ENCODE measurements at places on chromosomes 7 and 10. TPM values are rescaled to one million over a fixed set of nuclear protein-coding genes. Genes with fewer than 3 reads are reported as not detected.

The GRID1 gene
- not detected for total RNA-seq

The PLXDC2 gene
- 1.5 TPM for total RNA-seq

The IDI2 gene
- total RNA-seq = not detected

The PNLIPRP3 gene
- total RNA-seq = not detected

The HABP2 gene
- not detected for total RNA-seq

The MUC3A gene
- under 0.01 TPM for total RNA-seq

The TEX36 gene
- not detected for total RNA-seq

The OIT3 gene
- 0.19 TPM for total RNA-seq

The SDK1 gene
- 0.65 TPM for total RNA-seq

The IQCE gene
- 9.5 TPM for total RNA-seq

The MKX gene
- total RNA-seq = not detected

All from vein endothelial cell (primary cell).